ENCODE measurements at places on chromosomes 3 and 15.

- no peak for DNase-seq
Observed at GRCh38 chr3:156142702-156143101, 22.3 kb downstream of the KCNAB1 start.

GRCh38 chr3:16869261-16870005 is 15.3 kb upstream of the PLCL2 start:
- DNase-seq = no peak

GRCh38 chr3:151296226-151296625 is 17.9 kb upstream of the P2RY14 start:
- no peak for DNase-seq

- no peak for DNase-seq
Observed at GRCh38 chr3:256501-256900, 59.9 kb downstream of the CHL1 start.

- DNase-seq = no peak
Observed at GRCh38 chr3:12198301-12198700, 39.6 kb upstream of the TIMP4 start.

DNA sequence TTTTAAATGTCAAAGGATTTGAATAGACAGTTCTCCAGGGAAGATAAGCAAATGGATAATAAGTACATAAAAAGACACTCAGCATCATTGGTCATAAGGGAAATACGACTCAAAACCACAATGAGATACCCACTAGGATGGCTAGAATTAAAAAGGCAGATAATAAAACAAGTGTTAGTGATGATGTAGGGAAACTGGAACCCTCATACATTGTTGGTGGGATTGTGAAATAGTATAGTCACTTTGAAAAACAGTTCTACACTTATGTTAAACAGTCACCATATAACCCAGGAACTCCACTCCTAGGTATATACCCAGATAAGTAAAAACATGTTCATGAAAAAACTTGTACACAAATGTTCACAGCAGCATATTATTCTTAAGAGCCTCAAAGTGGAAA is 72.5 kb downstream of the GPR156 start:
- DNase-seq = no peak

GRCh38 chr3:99413504-99413903 is 224.9 kb upstream of the COL8A1 start:
- no peak for DNase-seq

DNA sequence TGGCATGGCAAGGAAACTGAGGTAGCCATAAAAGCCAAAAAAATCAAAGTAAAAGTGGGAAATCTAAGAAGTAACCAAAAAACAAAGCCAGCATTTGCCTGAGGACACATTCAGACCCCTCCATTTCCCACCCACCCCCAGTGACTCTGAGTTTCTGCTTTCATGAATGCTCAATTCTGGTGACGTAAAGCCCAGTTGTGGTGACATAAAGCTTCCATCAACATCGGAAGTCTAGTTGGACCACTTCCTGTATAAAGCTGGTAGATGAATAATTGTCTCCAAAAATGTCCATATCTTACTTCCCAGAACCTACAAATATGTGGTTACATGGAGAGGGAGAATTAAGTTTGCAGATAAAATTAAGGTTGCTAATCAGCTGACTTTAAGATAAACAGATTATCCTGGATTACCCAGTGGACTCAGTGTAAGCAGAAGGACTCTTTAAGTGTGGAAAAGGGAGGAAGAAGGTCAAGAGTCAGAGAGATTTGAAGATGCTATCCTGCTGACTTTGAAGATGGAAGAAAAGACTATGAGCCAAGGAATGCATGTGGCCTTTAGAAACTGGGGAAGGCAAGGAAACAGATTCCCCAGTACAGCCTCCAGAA is 62.0 kb upstream of the ST3GAL6 start:
- DNase-seq = no peak

DNA sequence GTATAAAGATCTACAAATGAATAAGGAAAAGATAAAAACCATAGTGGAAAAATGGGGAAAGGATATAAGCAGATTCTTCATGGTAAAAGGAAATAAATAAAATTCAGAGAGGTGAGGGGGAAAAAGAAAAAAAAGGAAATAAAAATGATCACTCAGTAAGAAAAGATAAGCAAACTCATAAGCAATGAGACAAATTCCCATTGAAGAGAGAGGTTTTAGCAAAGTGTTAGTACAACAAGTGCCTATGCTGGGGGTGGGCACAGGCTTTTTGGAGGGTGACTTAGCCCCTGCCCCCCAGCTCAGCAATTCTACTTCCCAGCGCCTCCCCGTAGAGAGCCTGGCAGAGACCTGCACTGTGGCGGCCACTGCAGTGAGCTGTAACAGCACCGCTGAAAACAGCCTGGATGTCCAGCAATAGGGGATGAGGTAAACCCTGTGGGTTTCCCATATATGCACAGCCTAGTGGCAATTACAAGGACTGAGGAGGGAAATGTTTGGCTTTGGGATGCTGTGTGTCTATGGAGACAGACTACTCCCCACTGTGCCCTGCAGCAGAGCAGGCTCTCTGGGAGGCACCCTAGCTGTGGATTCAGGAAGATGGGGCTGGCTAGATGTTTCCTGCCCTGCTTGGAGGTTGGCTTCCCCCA is 23.7 kb upstream of the SFMBT1 start:
- DNase-seq = no peak

GRCh38 chr3:31903686-31904431 is 77.2 kb downstream of the OSBPL10 start:
- no peak for DNase-seq

- no peak for DNase-seq
Observed at GRCh38 chr15:92029767-92030166, 176.3 kb downstream of the SLCO3A1 start.

DNA sequence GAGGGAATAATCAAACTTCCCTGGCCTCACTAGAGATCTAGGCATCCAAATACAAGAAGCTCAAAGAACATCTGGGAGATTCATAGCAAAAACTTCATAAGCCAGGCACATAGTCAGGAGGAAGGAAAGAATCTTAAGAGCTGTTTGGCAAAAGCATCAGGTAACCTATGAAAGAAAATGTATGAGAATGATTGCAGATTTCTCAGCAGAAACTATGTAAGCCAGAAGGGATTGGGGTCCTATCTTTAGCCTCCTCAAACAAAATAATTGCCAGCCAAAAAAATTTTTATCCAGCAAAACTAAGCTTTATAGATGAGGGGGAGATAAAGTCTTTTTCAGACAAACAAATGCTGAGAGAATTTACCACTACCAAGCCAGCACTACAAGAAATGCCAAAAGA is 1036.3 kb downstream of the TBL1XR1 start:
- no peak for DNase-seq

GRCh38 chr3:45426161-45426560 is 37.8 kb downstream of the LARS2 start:
- no peak for DNase-seq

DNA sequence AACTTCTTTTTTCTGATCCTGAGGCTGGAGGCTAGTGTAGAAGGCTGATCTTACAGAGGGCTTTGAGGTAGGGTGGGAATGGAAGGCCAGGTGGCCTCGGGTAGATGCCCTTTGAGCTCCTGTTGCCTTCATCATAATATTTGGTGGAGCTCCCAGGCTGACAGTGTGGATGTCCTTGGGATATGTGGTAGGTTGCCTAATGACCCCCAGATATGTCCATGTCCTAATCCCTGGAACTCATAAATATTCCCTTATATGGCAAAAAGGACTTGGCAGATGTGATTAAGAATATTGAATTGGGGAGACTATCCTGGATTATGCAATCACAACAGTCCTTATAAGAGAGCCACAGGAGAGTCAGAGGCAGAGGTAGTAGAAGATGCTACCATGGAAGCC is 5.5 kb downstream of the ADAMTSL3 start:
- DNase-seq = no peak

GRCh38 chr3:39801216-39801615 is 8.2 kb upstream of the MYRIP start:
- no peak for DNase-seq

- DNase-seq = peak; percentile 28
Observed at GRCh38 chr15:99425657-99426301, 140.0 kb upstream of the MEF2A start.
